Spinal cord (tissue), 10 donors: ENCODE measurements at places on chromosomes 2 and 18. TPM values are rescaled to one million over a fixed set of nuclear protein-coding genes. Genes with fewer than 3 reads are reported as not detected.

SKOR2 gene
- polyA plus RNA-seq: 5.9 TPM

GALR1 gene
- polyA plus RNA-seq: 2.5 TPM

MTIF2 gene
- polyA plus RNA-seq: 19.8 TPM

KIF1A gene
- 519 TPM for polyA plus RNA-seq

REG3G gene
- polyA plus RNA-seq: not detected

MEP1B gene
- 0.14 TPM for polyA plus RNA-seq

CACNB4 gene
- 24.8 TPM for polyA plus RNA-seq

PROC gene
- 4.8 TPM for polyA plus RNA-seq

KLHL41 gene
- polyA plus RNA-seq: 2.5 TPM

GKN2 gene
- polyA plus RNA-seq: not detected

CAPN14 gene
- polyA plus RNA-seq: 0.62 TPM

FBLN7 gene
- 10.6 TPM for polyA plus RNA-seq

RMND5A gene
- polyA plus RNA-seq: 38.4 TPM

ERMN gene
- polyA plus RNA-seq: 45.7 TPM

DCC gene
- polyA plus RNA-seq: 17.7 TPM

KLHL14 gene
- 10.0 TPM for polyA plus RNA-seq

FOXI3 gene
- 0.14 TPM for polyA plus RNA-seq

FAM237A gene
- not detected for polyA plus RNA-seq

CYP1B1 gene
- polyA plus RNA-seq: 29.8 TPM

POTEI gene
- 0.95 TPM for polyA plus RNA-seq

LIPG gene
- 7.7 TPM for polyA plus RNA-seq

SP5 gene
- polyA plus RNA-seq: 4.3 TPM

UGT1A3 gene
- not detected for polyA plus RNA-seq

ZNF2 gene
- polyA plus RNA-seq: 7.5 TPM

ERBB4 gene
- polyA plus RNA-seq: 20.0 TPM

RNF152 gene
- polyA plus RNA-seq: 31.2 TPM

BIN1 gene
- polyA plus RNA-seq: 220 TPM

RFX8 gene
- polyA plus RNA-seq: 1.1 TPM

ALPP gene
- polyA plus RNA-seq: 0.10 TPM

MYL1 gene
- polyA plus RNA-seq: 11.8 TPM

BUB1 gene
- polyA plus RNA-seq: 13.2 TPM

PDE11A gene
- polyA plus RNA-seq: 1.9 TPM

PSTPIP2 gene
- polyA plus RNA-seq: 2.2 TPM

ATP6V1B1 gene
- 0.40 TPM for polyA plus RNA-seq

CDH20 gene
- 37.6 TPM for polyA plus RNA-seq

EPB41L5 gene
- 26.0 TPM for polyA plus RNA-seq

KCNE4 gene
- polyA plus RNA-seq: 8.3 TPM

STPG4 gene
- polyA plus RNA-seq: 0.35 TPM

LYPD6B gene
- 11.0 TPM for polyA plus RNA-seq

BOLL gene
- 0.08 TPM for polyA plus RNA-seq

CNTNAP5 gene
- 45.3 TPM for polyA plus RNA-seq

IL1R2 gene
- not detected for polyA plus RNA-seq

BMP10 gene
- not detected for polyA plus RNA-seq

SGPP2 gene
- polyA plus RNA-seq: 4.4 TPM

B3GNT7 gene
- 12.4 TPM for polyA plus RNA-seq

BOLA3 gene
- polyA plus RNA-seq: 46.1 TPM

IL18RAP gene
- polyA plus RNA-seq: not detected

PELI1 gene
- 35.4 TPM for polyA plus RNA-seq

SERPINB3 gene
- polyA plus RNA-seq: not detected

PIEZO2 gene
- polyA plus RNA-seq: 14.0 TPM

NOSTRIN gene
- polyA plus RNA-seq: 16.0 TPM

ANKRD23 gene
- polyA plus RNA-seq: 10.0 TPM

KLHL30 gene
- 0.14 TPM for polyA plus RNA-seq

LRRC30 gene
- not detected for polyA plus RNA-seq
